ENCODE measurements at places on chromosomes 12 and 14.

DNA sequence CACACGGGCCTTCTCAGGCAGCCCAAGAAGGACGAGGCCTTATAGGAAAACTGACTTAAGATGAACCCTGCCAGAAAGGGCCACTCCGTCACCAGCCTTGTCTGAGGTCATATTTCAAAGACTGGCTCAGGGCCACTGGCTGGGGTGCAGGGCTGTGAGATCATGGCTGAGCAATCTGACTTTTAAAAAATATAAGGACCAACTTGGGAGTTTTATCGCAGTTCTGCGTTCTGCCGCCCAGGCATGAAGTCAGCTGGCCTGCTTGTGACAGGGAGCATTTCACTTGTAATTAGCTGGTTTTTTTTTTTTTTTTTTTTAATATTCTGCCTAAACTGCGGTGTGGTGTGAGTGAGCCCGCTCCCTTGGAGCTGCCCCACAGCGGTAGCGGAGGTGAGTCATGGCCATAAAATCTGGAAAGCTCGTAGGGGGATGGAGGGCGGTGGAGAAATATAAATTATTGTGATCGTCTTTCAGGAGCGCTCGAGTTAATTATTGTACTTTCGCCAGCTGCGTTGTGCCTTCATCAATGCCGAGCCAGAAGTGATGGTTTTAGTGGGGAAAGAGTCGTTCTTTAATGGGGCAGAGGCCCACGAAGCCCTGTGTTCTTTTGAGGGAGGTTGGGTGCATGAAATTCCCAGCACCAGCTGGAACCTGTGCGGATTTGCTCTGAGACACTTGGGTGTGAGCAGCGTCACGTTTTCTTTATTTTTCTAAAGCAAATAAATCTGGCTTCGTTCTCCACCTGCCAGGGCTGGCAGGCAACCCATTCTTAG is 231.9 kb downstream of the C12orf75 start:
- no peak for DNase-seq

GRCh38 chr12:90069711-90070110 is 361.1 kb upstream of the ATP2B1 start:
- DNase-seq: no peak

DNA sequence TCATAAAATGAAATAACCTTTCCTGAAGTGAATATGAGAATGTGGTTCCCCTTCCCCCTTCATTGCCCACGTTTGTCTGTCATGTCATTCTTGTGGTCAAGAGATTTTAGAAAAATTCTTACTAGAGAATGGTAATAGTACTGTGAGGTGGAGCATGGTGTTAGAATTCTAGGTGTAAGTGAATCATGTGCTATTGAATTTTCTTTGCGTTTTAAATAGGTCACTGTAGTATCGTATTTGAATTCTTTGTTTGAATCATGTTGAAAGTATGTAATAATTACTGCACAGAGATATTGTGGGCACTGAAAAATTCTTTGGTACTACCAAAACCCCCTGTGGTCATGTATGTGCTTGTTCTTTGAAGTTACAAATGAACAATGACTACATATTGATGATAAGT is 49.9 kb downstream of the FUT8 start:
- DNase-seq: no peak

- no peak for DNase-seq
Observed at GRCh38 chr12:22173177-22173576, 127.2 kb downstream of the CMAS start.

GRCh38 chr12:2101771-2102170 is 49.0 kb downstream of the CACNA1C start:
- no peak for DNase-seq

DNA sequence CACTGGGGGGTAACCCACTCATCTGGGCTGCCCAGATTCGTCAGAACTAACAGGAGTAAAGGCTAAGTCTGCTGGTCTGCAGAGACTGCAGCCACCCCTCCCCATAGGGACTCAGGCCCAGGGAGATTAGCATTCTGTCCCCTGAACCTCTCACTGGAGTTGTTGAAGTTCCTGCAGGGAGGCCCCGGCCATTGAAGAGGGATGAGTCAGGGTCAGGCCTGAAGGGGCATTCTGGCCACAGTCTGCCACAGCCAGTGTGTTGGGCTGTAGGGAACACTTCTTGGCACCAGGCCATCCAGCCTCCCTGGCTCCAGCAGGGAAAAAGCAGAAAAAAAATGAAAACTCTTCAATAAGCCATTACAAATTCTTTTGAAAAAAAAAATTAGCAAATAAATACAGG is 35.3 kb downstream of the KLRK1 start:
- no peak for DNase-seq

Measured in hematopoietic multipotent progenitor cell treated with erythropoietin and hydrocortisone succinate and interleukin-3 and kit ligand, for 15 days (in vitro differentiated cells).